Activated naive CD4-positive, alpha-beta T cell treated with anti-CD3 and anti-CD28 coated beads, Interleukin-2, amount 50 U/mL, for 16 hours (primary cell): ENCODE measurements at places on chromosomes 11 and 22.

GRCh38 chr11:30788849-30789248 lies 202.7 kb upstream of the MPPED2 start:
- no peak for DNase-seq

DNA sequence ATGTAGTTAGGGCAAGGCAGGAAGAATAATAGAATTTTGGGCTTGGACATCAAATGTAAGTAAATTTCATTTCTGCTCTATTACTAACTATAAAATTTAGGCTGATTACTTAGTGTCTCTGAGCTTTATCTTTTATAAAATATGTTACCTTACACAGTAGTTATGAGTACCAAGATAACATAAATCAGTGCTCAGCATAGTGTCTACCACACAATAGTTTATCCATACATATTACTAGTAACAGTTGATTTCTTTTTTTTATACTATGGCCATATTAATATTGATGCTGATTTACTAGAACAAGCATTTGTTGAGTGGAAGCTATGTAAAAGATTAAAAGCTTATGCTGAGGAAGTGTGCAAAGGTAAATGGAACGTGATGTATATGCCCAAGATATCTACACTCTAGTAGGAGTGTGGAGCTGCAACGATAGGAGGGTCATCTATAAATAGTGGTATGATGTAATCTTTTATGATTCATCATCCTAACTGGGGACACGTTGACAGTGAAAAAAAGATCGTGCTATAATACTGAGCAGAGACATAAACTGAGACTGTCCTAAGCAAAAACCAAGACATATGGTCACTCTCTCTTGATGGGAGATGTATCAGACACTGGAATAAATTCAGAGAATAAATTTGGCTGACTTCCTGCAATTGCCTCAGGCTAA lies 8.7 kb upstream of the SLC5A12 start:
- no peak for DNase-seq

GRCh38 chr22:38756711-38757463 lies 1.1 kb upstream of the SUN2 start:
- peak; percentile 29 for DNase-seq

GRCh38 chr11:17563961-17564686 lies 17.1 kb downstream of the OTOG start:
- DNase-seq: no peak

GRCh38 chr11:104118105-104118744 lies 45.7 kb downstream of the PDGFD start:
- DNase-seq: no peak

DNA sequence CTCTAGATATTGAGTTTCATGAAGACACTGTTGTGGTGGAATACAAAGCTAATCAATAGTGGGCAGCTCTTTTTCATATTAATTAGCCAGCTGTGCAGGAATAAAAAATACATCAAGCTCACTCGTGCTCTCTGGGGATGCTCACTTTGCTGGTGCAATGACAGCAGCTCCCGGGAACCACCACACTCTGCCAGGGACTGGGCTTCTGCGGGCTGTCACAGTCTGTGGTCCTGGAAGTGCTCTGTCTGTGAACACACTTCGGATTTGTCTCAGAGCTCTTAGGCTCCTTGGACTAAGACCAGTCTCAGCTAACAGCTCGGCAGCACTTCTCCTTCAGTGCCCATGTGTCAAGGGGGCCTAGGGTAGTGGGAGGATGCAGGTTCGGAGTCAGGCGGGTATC lies 393.5 kb downstream of the TENM4 start:
- no peak for DNase-seq

- DNase-seq: no peak
Measured at GRCh38 chr11:106378513-106379179, 301.2 kb downstream of the AASDHPPT start.

- no peak for DNase-seq
Measured at GRCh38 chr11:68409748-68410344, 50.7 kb upstream of the PPP6R3 start.

DNA sequence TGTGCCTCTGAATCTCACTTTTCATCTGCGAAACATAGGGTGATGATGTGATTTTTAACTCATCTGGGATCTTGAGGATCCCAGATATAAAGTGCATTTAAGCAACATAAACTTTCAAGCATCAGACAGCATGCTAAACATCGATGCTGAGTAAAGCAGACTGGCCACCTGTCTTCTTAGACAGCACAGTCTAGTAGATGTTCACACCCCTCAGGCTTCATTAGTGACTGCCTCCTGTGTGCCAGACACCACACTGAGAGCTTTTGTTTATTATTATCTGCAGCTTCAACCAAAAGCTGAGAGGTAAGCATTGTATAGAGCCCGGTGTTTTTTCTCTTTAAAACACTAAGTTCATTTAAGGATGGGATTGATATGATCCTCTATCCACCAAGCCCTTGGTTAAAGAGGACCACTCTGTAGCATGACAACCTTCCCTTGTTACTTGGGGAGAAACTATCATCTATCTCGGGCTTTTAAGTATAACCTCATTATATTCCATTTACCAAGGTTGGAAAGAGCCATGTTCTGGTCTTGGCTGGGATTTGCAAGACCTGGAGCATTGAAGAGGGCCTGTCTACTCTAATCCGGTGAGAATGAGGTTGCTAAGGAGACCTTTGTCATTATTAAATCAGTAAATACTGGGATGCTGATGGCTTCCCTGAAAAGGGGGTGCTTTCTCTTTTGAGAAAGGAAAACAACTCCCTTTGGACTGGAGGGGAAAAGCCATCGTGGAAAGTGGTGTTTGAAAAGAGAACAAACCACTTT lies 114.2 kb upstream of the SEZ6L start:
- DNase-seq: no peak

DNA sequence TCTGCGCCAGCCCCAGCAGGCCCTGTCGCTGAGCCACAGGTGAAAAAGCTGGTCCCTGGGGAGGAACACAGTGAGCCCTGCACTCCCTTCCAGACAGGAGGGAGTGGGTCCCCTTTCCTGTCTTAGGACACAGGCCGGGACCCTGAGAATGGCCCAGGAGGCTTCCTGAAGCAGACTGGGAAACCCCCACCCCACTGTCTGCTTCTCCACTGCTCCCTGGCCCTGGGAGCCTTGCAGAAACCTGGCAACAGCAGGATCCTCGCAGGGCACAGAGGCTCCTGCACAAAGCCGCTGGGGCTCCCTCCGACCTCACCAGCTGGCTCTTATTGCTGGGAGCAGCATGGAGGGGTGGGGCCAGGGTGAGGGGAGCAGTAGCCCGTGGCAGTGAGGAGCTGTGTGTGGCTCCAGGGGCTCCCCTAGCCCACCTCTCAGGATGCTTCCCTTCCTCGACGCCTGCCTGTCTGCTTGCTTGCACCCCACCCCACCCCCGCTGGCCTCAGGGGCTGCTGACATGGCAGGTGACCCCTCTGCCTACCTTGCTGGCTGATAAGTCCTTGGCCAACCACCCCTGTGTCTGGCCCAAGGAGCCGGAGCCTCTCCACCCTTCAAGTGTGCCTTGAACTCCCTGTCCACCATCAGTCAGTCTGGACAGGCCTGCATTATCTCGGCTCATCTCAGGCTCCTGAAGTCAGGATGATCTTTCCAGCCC lies 72.1 kb upstream of the KCNQ1OT1 start:
- DNase-seq: no peak

DNA sequence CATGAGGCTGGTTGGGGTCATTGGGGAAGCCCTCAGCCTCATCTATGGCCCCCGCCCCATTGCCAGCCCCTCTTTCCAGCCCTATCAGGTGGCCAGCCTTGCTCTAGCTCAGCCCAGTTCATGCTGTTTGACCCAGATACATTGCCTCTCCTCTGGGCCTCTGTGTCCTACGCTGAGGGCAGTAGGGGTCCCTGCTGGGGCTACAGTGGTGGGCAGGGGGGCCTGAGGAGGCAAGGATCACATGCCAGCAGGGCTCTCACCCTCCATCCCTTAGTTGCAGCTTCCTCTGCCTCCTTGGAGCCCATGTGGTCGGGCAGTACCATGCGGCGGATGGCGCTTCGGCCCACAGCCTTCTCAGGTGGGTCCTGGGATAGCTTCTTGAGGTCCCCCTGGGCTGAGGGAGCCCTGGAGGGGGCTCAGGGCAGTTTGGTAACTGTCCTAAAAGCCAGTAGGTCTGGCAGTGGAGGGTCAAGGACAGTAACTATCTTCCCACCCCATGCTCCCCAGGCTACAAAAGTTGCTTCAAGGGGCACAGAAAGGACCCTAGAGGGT lies 19.2 kb downstream of the EMID1 start:
- no peak for DNase-seq

DNA sequence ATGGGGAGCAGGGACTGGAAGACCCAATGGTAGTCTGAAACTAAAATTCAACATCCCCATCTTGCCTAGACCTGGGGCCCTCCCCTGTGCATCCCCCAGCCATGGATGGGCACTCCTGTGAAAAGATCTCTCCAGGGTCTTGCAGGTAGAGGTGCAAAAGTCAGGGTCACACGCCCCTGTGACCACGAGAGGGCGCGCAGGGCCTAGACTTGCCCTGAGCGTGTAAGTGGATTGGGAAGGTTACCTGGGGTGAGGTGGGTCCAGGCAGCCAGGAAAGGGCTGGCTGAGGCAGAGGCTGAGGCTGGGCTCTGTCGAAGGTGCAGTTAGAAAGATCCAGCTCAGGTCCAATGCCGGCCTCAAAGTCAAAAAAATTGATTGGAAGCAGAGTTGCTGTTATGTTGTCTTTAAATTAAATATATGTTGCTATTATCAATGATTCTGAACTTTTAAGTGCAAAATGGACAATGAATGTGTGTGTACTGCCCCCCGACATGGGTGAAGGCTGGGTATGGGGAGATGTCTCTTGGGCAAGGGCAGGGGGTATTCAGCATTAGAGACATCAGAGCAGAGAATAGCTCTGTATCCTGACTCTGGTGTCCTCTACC lies 4.8 kb upstream of the POU2F3 start:
- peak; percentile 64 for DNase-seq

DNA sequence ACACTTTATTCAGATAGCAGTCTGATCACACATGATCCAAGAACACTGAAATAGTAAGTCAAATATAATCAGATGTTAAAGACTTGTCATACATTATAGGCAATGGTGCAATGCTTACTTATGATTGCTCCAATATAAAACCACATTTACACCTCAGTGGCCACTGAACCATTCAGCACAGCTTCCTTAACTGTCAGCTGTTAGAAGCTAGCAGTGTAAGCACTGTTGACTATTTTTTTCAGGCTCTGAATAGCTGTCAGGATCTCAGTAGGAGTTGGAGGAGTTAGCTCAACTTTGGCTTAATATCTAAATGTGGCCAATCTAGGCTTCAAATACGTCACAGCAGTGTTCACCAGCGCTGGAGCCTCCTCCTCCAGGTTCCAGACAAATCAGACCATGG lies 36.6 kb downstream of the METTL15 start:
- DNase-seq: no peak

- DNase-seq: no peak
Measured at GRCh38 chr11:30585125-30585891, 845 bp downstream of the MPPED2 start.
